MM.1S (cell line): ENCODE measurements at places on chromosomes 5 and 9.

DNA sequence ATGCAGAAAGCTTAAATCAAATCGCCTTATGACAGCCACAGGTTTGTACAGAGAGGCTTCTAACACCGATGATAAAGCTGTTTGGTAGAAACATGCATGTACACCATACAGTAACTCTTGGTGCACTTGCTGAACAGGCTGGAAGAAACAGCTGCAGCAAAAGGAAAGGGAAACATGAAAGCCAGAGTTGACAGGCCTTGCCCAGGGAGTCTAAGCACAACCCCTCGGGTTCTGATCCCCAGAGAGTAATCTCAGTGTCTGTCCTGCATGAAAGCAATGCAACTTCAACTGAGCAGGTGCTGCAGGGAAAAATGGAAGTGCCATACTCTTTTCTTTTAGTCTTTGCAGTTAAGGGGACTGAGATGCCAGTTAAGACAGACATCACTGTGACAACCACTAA is 419.9 kb downstream of the BNC2 start:
- no peaks in the 10 kb centered on the region for H3K4me1 ChIP-seq
- peak overlapping the region; percentile 21; the same call in 1 of the 2 replicates for H3K27ac ChIP-seq
- H3K27me3 ChIP-seq: no peaks in the 10 kb centered on the region
- peak; percentile 17 for DNase-seq
- H3K4me3 ChIP-seq: no peak overlapping the region

GRCh38 chr5:148844433-148845280 is 18.2 kb downstream of the ADRB2 start:
- no peak overlapping the region for H3K4me3 ChIP-seq
- H3K36me3 ChIP-seq: no peaks in the 10 kb centered on the region

- H3K36me3 ChIP-seq: no peaks in the 10 kb centered on the region
- H3K27ac ChIP-seq: no peak overlapping the region
- H3K4me3 ChIP-seq: no peak overlapping the region
- DNase-seq: no peak
- H3K27me3 ChIP-seq: no peaks in the 10 kb centered on the region
- no peaks in the 10 kb centered on the region for H3K4me1 ChIP-seq
Measured at GRCh38 chr5:83889971-83890745, 169.5 kb upstream of the HAPLN1 start.

- no peak overlapping the region for H3K27ac ChIP-seq
- peaks cover 13% of the 10 kb centered on the region; the same call in 1 of the 2 replicates for H3K36me3 ChIP-seq
- H3K4me1 ChIP-seq: peaks cover 4% of the 10 kb centered on the region; the same call in 1 of the 2 replicates
Measured at GRCh38 chr9:133362359-133363044, 6.2 kb downstream of the SURF2 start.

DNA sequence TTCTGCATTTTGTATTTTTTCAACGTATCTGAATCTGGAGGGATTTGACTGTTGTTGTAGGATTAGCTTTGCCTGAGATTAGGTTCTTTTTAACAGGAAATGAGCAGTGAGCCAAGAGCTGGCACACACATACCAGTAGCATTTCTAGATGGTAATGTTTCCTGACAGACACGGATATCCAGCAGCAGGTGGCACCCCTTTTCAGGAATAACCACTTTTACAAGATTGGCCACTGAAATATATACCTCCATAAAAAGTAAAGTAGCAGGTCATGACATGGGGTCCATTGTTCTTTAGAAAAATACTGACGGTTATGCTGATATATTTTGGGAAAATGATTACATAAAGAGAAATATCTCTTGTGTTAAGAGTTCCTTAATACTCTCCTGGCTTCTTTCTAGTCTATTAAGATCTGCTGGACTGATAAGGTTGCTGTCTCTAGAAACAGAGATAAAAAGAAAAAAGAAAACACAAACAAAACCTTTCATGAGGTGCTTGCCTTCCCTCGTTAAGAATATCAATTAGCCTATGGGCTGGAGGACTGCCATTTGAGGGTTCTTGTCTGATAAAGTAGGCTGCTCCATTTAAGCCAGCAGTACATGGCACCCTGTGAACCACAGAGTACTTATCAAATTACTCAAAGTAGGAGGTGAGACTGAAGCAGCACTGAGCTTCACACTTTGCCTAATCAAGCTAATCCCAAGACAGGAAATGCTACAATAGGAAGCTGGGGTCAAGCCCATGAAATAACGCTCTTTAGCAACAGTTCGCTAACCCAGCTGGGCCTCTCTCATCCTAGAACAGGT is 101.6 kb upstream of the PCA3 start:
- H3K27me3 ChIP-seq: no peaks in the 10 kb centered on the region
- H3K4me1 ChIP-seq: no peaks in the 10 kb centered on the region
- no peaks in the 10 kb centered on the region for H3K36me3 ChIP-seq
- H3K27ac ChIP-seq: no peak overlapping the region
- no peak for DNase-seq

- H3K27me3 ChIP-seq: no peaks in the 10 kb centered on the region
- no peaks in the 10 kb centered on the region for H3K36me3 ChIP-seq
- DNase-seq: no peak
Measured at GRCh38 chr9:86695910-86696424, 251.3 kb downstream of the GAS1 start.

GRCh38 chr5:151799407-151799806 is 27.7 kb downstream of the G3BP1 start:
- H3K27ac ChIP-seq: no peak overlapping the region
- no peak overlapping the region for H3K4me3 ChIP-seq
- peaks cover 38% of the 10 kb centered on the region for H3K36me3 ChIP-seq
- H3K27me3 ChIP-seq: no peaks in the 10 kb centered on the region
- H3K4me1 ChIP-seq: no peaks in the 10 kb centered on the region

- H3K27me3 ChIP-seq: no peaks in the 10 kb centered on the region
- no peaks in the 10 kb centered on the region for H3K36me3 ChIP-seq
- DNase-seq: no peak
- H3K27ac ChIP-seq: no peak overlapping the region
- no peaks in the 10 kb centered on the region for H3K4me1 ChIP-seq
Measured at GRCh38 chr9:16601991-16602390, 268.5 kb downstream of the BNC2 start.

DNA sequence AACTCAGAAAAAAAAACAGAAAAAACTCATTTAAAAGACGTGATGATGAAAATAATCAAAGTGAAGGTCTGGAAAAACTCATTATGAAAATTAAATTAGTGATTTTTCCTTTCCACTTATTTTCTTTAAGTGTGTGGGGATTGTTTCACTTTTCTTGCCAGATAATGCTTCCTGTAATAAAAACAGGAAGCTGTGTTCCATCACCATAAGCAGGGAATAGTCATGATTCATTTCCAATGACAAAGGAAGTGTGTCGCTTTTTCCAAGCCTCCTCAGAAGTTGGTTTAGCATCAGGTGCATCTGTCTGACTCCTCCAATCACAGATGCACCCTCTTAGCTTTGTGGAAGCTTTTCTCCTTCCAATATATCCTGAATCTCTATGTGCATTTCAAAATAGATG is 2068.7 kb downstream of the MAT2B start:
- no peak for DNase-seq
- H3K27me3 ChIP-seq: no peaks in the 10 kb centered on the region
- no peak overlapping the region for H3K4me3 ChIP-seq
- H3K4me1 ChIP-seq: no peaks in the 10 kb centered on the region

- no peaks in the 10 kb centered on the region for H3K36me3 ChIP-seq
- no peak for DNase-seq
- H3K27me3 ChIP-seq: no peaks in the 10 kb centered on the region
- no peaks in the 10 kb centered on the region for H3K4me1 ChIP-seq
- H3K27ac ChIP-seq: no peak overlapping the region
- H3K4me3 ChIP-seq: no peak overlapping the region
Measured at GRCh38 chr5:157626831-157627230, 25.4 kb downstream of the SOX30 start.

DNA sequence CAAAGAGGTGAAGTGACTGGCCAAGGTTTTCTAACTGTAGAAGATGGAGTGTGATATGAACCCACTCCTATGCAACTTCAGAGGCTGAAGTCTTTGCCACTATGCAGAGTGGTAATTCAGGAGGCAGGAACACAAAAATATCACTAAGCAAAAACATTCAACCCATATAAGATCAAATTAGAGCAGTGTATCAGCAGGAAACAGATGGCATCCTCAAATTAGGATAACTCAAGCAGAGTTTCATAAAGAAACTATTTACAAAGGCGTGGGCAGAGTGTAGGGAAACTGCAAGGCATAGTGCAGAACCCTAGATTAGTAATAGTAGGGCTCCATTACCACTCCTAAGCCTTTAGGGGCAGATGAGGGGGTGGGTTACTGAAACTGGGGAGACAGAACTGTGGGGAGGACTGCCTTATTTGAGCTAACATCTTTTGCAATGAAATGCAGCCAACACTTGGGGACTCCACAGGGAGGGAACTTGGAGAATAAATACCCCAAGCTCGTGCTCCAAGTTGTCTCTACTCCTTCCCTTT is 72.2 kb downstream of the PTTG1 start:
- no peaks in the 10 kb centered on the region for H3K36me3 ChIP-seq
- H3K27me3 ChIP-seq: no peaks in the 10 kb centered on the region
- H3K27ac ChIP-seq: no peak overlapping the region
- 0 out of 2 replicates have a peak, but pooled peaks cover 5% of the 10 kb centered on the region for H3K4me1 ChIP-seq

- H3K4me3 ChIP-seq: no peak overlapping the region
- no peaks in the 10 kb centered on the region for H3K4me1 ChIP-seq
- DNase-seq: no peak
- no peak overlapping the region for H3K27ac ChIP-seq
Measured at GRCh38 chr5:112795944-112796678, 58.4 kb downstream of the APC start.

DNA sequence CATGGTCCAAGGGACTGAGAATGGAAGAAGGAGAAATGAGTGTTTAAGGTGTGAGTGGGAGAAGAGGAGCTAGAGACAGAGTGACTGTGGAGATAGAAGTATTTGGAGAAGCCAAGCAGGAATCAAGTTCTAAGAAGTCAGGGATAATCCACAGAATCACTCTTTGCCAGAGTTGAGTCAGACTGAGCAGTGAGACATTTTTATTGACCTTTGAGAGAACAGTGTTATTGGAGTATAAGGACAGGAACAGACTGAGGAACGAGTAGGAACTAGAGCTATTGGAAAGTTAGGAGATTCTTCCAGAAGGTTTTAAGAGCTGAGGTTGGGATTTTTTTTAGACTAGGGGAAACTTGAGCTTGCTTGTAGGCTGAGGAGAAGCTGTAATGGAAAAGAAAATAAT is 37.2 kb downstream of the RCL1 start:
- H3K4me3 ChIP-seq: no peak overlapping the region
- H3K27me3 ChIP-seq: no peaks in the 10 kb centered on the region
- no peaks in the 10 kb centered on the region for H3K4me1 ChIP-seq
- no peak for DNase-seq

DNA sequence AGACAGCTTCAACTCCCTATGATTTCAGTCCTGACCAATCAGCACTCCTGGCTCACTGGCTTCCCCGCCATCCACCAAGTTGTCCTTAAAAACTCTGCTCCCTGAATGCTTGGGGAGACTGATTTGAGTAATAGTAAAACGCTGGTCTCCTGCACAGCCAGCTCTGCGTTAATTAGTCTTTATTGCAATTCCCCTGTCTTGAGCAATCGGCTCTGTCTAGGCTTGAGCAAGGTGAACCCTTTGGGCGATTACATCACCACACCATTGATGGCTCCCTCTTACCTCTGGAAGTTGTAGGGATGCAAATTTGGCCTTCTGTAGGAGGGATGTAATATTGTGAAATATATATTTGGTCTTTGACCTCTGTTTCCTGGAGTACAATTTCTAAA is 2.9 kb upstream of the SLC23A1 start:
- H3K36me3 ChIP-seq: no peaks in the 10 kb centered on the region
- peak overlapping the region; percentile 98 for H3K27ac ChIP-seq
- no peak for DNase-seq
- no peaks in the 10 kb centered on the region for H3K27me3 ChIP-seq
- H3K4me1 ChIP-seq: peaks cover 49% of the 10 kb centered on the region
- peak overlapping the region; percentile 20; the same call in 1 of the 2 replicates for H3K4me3 ChIP-seq

DNA sequence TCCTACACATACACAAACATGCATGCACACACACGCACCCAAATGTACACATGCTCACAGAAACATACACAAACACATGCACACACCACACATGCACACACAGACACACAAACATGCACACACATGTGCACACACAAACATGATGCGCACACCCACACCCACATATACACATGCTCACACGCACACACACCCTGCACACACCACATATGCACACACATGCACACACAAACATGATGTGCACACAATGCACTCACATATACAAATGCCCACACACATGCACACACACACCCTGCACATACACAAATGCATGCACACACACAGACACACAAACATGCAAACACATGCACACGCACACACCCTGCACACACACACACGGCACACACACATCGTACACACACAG is 7.3 kb upstream of the IER5L start:
- DNase-seq: no peak
- H3K27me3 ChIP-seq: no peaks in the 10 kb centered on the region
- H3K27ac ChIP-seq: no peak overlapping the region
- peaks cover 7% of the 10 kb centered on the region for H3K4me1 ChIP-seq
- H3K4me3 ChIP-seq: no peak overlapping the region
- no peaks in the 10 kb centered on the region for H3K36me3 ChIP-seq

- 0 out of 2 replicates have a peak overlapping the region, but pooled peaks have one; percentile 20 for H3K4me3 ChIP-seq
- H3K36me3 ChIP-seq: no peaks in the 10 kb centered on the region
- H3K27ac ChIP-seq: peak overlapping the region; percentile 83
- no peaks in the 10 kb centered on the region for H3K27me3 ChIP-seq
- H3K4me1 ChIP-seq: peaks cover 48% of the 10 kb centered on the region
Measured at GRCh38 chr5:141507387-141508091, 18.7 kb downstream of the PCDHGC5 start.

- H3K36me3 ChIP-seq: no peaks in the 10 kb centered on the region
- H3K4me3 ChIP-seq: no peak overlapping the region
- H3K27me3 ChIP-seq: no peaks in the 10 kb centered on the region
Measured at GRCh38 chr9:121350993-121351561, 19.0 kb downstream of the STOM start.

- H3K27ac ChIP-seq: no peak overlapping the region
- DNase-seq: no peak
- peaks cover 5% of the 10 kb centered on the region; the same call in 1 of the 2 replicates for H3K4me1 ChIP-seq
- H3K4me3 ChIP-seq: no peak overlapping the region
Measured at GRCh38 chr9:68996462-68996861, 17.5 kb downstream of the PRKACG start.

DNA sequence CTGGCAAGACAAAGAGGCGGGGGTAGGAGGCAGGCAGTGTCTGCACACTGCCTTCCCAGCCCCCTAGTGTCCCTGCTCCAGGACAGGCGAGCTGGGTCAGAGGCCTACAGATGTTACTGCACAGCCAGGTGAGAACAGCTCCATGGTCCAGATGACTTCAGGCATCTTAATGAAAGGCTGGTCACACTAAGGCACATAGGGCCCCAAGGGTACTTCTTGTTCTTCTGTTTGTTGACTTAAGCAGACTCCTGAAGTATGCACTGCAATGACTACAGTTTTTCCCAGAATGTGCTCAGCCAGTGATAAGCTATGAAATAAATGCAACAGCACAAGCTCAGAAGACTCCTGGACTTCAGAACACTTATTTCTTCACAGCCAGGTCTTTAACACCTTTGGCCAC is 27.4 kb downstream of the ATPSCKMT start:
- DNase-seq: no peak
- no peaks in the 10 kb centered on the region for H3K4me1 ChIP-seq
- H3K27ac ChIP-seq: no peak overlapping the region
- H3K4me3 ChIP-seq: no peak overlapping the region
- no peaks in the 10 kb centered on the region for H3K36me3 ChIP-seq
- H3K27me3 ChIP-seq: no peaks in the 10 kb centered on the region
